NCI-H1436 (cell line): ENCODE measurements at places on chromosomes 5 and 9.

GRCh38 chr5:82799361-82800077, 277.7 kb downstream of the TMEM167A start:
- no peak for DNase-seq

- no peak for DNase-seq
Measured at GRCh38 chr9:119810645-119811429, 441.6 kb upstream of the BRINP1 start.

DNA sequence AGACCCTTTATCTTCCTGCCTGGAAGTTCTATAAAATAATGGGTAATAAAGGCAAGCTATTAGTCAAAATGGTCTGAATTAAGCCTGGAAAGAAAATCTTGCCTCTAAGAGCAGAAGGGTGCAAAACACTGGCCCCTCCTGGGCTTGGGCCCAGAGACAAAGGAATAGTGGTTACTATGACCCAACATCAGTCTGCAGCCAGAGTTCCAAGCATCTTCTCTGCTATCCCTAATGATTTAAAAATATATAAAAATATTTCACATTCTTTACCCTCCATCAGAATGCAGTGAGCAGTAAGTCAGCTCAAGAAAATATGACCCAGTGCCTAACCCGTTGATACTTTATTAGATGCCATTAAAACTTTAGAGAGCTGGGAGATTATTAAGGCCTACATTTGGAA, 14.7 kb downstream of the TNFAIP8 start:
- no peak for DNase-seq

DNA sequence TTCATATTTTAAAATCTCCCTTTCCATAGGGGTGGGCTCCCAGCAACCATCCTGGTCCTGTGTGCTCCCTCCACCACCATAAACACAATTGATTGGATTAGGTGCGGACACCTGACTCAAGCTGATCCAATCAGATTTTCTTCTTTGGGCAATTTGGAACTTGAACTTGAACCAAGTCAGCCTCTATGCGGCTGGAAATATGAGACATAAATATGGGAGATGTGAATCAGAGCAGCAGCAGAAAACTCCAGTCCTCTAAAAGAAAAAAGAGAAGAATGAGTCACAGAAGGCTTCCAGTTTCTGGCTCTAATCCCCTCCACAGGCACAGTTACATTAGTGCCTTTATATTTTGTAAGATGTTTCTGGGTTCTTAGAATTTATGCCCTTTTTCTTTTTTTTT, 306.6 kb downstream of the MLLT3 start:
- no peak for DNase-seq

- DNase-seq: no peak
Measured at GRCh38 chr9:17137566-17137965, 2.7 kb downstream of the CNTLN start.

DNA sequence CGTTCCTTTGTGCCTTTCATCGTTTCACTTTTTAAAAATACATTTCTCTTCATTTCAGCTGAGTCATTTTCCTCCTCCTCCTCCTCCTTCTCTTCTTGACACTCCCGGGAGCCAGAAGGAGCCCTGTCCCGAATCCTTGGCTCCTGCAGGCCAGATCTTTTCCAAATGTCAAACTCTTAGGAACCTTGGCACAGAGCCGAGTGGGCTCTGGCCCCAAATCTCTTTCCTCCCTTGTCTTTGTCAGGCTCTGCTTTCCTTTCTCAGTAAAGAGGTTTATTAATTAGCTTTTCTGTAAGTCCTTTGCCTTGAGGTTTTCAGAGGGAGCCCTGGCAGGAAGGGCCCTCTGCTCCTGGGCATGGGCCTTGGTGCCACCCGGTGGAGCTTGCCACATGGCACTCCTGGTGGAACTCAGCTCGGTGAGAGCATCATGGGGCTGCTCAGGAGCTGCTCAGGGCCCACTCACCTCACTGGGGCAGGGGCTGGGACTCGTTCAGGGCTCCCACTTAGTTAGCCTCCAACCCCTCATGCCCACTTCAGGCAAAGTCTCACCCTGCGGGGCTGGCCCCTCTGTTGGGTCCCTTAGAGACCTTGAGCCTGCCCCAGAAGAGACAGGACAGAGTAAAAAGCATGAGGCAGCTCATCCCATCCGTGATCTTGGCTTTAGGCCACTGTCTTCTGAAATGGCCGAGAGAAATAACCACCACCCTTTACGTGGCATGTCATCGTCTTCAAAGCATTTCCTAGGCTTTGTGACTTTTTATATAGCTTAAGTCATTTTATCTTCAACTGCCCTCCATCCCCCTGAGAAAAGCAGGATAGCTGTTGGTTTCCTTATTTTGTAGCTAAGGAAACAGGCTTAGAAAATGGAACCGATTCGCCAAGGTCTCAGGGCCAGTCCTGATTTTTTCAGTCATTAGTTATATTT, 17.1 kb downstream of the STC2 start:
- DNase-seq: no peak

GRCh38 chr5:17213938-17214337, 3.5 kb upstream of the BASP1 start:
- DNase-seq: no peak

GRCh38 chr9:127194881-127195713, 69.5 kb upstream of the GARNL3 start:
- no peak for DNase-seq
